ENCODE measurements at places on chromosomes 16 and 17.

GRCh38 chr17:2337544-2338314 lies 428 bp downstream of the SGSM2 start:
- peak; percentile 45 for DNase-seq

DNA sequence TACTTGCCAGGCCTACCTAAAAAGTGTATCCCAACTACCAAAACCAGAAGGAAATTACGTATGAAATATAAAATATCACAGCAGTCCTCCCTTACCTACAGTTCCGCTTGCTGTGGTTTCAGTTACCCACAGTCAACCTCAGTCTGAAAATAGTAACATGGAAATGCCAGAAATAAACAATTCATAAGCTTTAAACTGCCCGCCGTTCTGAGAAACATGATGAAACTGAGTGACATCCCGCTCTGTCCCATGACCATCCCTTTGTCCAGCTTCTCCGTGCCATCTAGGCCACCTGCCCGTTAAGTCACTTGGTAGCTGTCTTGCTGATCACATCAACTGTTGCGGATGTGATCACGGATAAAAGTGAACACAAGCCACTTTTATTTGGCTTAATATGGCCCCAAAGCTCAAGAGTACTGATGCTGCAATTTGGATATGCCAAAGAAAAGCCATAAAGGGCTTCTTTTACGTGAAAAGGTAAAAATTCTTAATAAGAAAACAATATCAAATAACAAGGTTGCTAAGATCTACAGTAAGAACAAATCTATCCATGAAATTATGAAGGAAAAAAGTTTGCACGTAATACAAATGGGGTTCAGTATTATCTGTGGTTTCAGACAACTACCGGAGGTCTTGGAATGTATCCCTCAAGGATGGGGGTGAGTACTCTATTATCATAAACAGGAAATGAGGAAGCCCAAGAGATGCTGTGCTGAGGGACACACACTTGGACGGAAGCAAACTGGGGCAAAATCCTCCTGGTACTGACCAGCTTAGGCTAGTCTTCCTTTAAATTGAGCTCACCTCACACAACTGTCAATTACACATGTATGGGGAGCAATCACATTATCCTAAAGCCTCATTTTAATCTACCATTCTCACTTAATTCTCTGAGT lies 8.2 kb downstream of the USP22 start:
- peak; percentile 39 for DNase-seq

DNA sequence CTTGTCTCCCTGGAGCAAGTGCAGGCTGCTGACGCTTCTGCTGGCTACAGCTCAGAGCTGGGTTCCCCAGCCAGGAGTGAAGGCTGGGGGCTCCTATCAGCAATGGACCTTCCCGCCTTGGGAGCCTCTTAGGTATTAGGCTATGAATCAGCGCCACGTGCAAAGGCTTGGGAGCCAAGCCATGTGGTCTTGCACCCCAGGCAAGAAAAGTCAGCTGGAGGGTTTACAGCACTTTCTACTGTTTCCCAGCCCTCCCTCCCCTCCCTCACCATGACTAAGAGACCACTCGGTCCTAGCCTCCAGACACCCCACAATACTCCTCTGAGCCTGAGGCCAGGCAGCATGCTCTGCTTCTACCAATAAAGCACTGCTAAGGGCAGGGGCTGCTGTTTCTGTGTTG lies 12.3 kb downstream of the EPX start:
- DNase-seq: no peak

DNA sequence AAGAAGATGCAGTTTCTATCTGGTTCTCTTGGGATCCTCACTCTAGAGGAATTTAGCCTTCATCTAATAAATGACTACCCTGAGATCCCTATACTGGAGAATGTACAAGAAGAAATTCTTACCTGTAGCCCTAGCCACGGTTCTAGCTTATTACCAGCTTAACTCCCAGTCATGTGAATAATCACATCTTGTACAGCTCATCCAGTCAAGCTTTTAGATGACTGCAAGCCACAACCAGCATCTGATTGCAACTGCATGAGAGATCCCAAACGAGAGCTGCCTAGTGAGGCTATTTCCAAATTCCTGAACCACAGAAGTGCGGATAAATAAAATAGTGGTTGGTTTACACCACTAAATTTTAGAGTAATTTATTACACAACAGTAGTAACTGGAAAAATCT lies 196.0 kb upstream of the CPHXL start:
- DNase-seq: no peak

DNA sequence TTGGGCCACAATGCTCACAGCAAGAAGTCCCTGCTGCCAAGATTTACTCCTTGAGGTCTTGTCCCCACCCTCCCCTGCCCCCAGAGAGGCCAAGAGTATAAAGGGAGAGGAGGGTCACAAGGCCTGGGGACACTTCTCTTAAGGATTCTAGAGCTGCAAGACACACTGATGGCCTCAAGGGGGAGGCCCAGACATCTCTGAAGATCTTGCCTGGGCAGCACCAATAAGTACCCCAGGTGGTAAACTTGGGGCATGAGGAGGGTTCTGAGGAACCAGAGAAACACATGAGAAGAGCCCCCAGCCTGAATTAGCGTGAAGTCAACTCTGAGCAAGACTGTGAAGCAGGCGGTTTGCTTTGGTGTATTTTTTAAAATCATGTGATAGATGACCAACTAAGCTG lies 26.8 kb upstream of the MTMR4 start:
- no peak for DNase-seq

DNA sequence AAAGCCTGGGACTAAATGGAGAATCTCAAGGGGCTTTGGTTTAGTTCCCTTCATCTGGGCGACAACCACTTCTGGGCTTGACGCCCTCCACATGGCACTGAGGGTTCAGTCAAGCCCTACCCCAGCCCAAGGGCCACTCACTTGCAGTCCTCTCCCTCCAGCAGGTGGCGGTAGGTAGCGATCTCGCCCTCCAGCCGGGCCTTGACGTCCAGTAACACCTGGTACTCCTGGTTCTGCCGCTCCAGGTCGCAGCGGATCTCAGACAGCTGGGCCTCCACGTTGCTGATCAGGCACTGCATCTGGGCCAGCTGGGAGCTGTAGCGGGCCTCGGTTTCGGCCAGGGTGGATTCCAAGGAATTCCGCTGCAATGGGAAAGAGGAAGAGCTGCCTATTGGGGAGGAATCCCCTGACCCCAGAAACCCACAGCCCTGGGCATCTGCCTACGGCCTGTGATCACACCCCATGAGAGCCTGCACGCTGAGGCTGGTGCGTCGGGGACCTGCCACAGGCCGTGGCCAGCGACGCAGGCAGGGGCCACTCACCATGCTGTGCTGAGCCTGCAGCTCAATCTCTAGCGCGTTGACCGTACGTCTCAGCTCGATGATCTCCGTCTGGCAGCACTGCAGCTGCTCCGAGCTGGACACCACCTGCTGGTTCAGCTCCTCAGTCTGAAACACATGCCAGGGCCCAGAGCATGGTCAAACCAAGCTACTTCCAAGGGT lies 2.7 kb downstream of the KRT36 start:
- DNase-seq: no peak

- DNase-seq: no peak
These were observed 350.4 kb downstream of the C16orf95 start for GRCh38 chr16:86966777-86967176.

DNA sequence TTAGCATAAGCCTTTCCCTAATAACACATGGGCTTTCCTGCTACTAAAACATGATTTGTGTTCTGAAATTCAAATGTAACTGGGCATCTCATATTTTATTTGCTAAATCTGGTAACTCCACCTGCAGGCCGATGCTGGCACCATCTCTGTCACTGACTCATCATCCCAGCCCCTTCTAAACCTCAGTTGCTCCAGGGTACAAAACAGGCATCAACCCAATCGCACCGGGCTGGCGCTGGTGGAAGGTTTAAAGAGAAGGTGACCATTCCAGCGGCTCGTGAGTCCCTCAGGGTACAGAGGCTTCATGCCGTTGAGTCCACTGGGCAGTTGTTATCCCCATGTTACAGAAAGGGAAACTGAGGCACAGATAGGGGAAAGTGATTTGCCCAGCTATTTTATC lies 27.1 kb downstream of the PPL start:
- no peak for DNase-seq

DNA sequence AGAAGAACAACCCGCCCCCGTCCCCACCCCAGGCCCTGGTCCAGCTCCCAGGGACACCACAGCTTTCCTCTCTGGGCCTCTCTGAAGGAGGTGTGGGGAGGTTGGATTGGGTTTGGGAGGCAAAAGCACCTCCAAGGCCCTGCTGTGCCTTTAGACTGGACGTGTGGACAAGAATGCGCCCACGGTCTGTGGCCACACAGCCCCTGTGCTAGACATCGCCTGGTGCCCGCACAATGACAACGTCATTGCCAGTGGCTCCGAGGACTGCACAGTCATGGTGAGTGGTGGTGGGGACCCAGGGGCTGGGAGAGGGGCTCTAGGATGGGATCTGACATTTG lies 3.0 kb downstream of the CORO1A start:
- no peak for DNase-seq

GRCh38 chr17:41772218-41772585 lies 14.3 kb downstream of the JUP start:
- no peak for DNase-seq

- DNase-seq: no peak
These were observed 608.1 kb downstream of the TOX3 start for GRCh38 chr16:51938861-51939260.

DNA sequence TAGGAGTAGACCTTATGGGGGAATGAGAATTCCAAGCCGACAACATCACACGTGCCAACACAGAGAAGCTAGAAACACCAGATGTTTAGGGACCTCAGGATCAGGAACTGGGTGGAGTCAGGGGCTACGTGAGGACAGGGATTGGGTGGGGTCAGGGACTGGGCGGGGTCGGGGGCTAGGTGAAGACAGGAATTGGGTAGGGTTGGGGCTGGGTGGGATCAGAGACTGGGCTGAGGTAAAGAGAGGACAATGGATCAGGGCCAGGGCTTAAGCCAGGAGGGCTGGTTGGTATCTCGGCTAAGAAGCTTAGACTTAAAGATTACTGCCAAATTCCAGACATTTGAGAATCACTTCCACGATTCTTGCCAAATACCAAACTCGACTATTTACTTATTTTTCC lies 11.6 kb downstream of the TEKT5 start:
- no peak for DNase-seq

GRCh38 chr16:78903843-78904242 lies 696.7 kb downstream of the MAF start:
- no peak for DNase-seq

GRCh38 chr17:51914577-51914976 lies 243.9 kb downstream of the CA10 start:
- peak; percentile 38 for DNase-seq

DNA sequence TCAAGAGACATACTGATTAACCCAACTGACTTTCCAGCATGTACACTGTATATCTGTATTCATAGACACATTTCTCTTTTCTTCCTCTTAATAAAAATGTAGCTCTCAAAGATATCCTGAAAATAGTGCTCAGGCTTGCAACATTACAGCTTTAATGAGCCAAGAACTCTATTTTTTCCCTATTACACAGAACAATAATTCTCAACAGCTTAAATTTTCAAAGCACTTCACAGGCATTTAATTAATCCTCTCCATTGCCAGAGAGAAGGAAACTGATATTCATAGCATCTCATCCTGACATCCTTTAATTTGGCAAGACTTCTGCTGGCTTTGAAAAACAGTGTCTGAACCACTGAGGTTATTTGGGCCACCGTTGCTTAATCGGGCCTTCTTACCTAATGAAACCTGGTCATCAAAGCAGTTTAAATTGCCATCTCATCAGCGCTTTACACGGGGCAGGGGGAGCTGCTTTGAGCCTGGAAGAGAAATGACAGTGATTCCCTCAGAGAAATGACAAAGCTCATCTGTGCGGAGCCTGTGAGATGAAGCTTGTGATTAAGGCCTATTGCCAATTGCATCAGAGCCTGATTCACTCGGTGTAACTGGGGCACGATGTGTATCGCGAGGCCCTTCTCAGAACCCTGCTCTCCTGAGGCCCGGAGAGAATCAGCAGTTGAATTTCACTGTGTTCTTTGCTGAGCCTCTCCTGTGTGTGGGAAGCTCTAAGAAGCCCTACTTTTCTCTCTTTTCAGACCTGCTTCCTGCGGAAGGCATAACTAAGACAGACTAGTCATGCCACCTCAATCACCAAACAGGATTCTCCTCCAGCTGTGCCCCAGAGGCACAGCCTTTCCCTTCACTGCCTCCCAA lies 8.5 kb upstream of the SIAH1 start:
- DNase-seq: no peak

DNA sequence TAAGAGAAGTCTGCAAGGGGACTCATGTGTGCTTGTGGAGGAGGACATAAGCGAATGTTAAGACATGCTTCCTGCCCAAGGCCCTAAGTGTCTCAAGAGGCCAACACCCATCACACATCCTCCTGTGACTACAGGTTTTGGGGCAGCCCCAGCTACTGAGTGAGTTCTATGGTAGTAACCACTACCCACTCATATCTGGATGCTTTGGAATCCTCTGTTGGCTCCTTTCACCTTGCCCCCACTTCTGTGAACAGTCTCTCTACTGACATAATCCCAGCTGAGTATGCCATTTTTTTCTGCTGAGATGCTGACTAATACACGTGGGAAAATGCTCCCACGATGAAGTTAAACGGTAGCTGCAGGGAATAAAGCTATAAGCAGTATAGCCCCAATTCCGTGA lies 153.5 kb downstream of the VPS53 start:
- no peak for DNase-seq

DNA sequence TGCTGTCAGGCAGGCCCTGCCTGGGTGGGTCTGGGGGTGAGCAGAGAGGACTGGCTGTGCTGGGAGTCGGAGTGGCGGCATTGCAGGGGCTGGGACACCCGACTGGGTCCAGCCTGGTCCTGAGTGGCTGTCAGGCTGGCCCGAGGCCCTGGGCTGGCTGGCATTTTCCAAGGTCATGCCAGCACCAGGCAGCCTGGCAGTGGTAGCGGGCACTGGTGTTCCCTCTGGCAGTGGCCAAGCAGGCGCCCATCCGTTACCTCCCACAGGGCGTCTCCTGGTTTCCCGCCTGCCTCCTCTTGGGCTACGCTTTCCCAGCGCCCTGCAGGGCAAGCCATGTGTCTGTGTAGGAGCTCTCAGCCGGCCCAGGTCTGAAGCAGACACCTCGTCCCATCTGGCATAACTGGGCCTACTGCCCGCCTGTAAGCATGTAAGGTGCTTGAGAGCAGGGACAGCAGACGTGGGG lies 5.7 kb upstream of the PKMYT1 start:
- no peak for DNase-seq

DNA sequence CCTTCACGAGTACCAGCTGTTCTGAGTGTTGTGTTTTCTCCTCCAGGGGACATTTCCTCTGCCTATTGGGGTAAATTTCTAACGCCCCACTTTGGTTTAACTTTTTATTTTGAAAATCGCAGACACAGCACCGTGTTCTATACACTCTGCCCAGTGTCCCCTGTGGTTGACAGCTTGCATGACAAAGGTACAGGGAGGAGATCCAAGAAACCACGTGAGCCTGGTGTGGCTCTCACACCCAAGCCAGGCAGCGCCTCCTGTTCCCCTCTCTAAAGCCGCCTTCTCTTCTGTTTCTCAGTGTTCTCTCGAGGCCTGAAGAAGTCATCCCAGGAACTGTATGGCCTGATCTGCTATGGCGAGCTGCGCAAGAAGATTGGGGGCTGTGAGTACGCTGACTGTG lies 25.4 kb downstream of the CRAMP1 start:
- no peak for DNase-seq

GRCh38 chr17:27341041-27341471 lies 47.1 kb downstream of the WSB1 start:
- no peak for DNase-seq

Measured in T-helper 2 cell (primary cell).